Stimulated activated CD8-positive, alpha-beta memory T cell treated with anti-CD3 and anti-CD28 coated beads, Interleukin-15, amount 100 ng/mL, for 48 hours (primary cell): ENCODE measurements at places on chromosomes 12 and 14.

DNA sequence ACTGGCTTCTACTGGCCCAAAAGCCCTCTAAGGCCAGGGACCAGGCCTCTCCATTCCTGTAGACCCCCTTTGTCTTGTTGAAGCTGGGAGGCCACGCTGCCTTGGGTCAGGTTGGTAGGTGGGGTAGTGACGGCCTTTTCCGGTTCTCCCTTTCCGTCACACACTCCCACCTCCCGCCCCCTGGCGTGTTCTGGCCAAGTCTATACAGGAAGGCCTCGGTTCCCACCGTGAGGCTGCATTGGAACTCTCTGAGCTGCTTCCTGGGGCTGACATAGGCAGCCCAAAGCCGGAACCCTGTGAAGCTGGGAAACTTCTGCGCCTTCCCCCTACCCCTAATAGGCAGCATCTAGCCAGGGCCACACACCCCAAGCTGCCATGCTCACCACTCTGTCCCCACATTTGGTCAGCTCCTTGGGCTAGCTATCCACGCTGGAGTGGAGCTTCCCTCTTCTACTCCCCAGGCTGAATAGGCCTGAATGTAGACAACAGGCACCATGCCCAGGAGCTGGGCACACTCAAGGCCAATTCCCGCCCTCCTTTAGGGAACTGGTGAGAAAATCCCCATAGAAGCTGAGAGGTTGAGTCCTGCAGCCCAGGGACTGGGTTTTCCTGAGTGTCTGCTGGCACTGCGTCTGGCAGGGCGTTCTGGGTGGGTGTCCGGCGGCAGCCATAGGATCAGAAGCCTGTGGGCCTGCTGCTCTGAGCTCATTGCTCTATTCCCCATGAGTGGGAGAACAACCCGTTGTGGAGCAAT, 35.7 kb downstream of the RIN3 start:
- DNase-seq = no peak

- DNase-seq = no peak
These were observed 20.7 kb downstream of the RBM19 start for GRCh38 chr12:113945174-113946173.

- DNase-seq = no peak
These were observed 73.4 kb upstream of the CLEC14A start for GRCh38 chr14:38329246-38329645.

- DNase-seq = no peak
These were observed 79.0 kb downstream of the PRIMA1 start for GRCh38 chr14:93709249-93709648.

DNA sequence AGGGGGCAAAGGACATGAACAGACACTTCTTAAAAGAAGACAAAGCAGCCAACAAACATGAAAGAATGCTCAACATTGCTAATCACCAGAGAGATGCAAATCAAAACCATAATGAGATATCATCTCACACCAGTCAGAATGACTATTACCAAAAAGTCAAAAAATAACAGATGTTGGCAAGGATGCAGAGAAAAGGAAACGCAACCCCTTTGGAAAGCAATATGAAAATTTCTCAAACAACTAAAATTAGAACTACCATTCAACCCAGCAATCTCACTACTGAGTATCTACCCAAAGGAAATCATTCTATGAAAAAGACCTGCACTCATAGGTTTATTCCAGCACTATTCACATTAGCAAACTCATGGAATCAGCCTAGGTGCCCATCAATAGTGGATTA, 25.6 kb downstream of the MDM1 start:
- DNase-seq = no peak

GRCh38 chr12:109775172-109775881, 57.9 kb downstream of the TRPV4 start:
- peak; percentile 50 for DNase-seq

DNA sequence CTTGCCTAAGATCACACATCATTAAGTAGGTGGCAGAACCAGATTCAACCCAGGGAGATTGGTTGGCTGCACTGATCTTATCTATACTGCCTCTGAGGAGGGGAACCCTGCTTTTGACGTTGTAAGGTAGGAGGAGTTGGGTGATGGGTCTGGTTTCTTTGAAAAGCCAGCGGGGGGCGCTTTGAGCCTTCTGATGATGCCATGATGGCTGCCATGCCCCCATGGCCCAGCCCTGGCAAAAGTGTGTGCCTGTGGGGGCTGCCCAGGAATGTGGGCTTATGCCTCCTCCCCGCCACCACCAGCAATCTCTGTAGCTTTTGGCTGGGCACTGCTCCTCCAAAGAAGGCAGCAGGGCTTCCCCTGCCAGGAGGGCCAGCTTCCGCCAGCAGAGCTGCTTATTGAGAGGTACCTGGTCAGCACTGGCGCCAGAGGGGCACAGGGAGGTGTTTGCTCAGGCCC, 224.3 kb downstream of the SLC41A2 start:
- DNase-seq = peak; percentile 15

DNA sequence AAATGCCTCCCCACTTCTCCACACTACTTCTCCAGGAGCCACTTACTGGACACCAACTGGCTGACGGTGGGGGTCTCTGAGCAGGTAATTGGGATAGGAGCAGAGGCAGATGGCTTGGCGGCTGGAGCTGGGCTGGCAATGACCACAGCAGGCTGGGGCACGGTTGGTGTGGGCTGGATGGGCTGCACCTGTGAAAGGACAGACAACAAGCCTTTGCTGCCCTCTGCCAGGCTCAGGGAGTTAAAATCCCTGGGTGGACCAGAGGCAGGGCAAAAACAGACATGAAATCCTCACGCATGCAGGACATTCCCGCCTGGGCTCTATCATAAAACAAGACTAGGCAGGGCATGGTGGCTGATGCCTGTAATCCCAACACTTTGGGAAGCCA, 19.3 kb upstream of the TFCP2 start:
- no peak for DNase-seq

- DNase-seq = no peak
These were observed 866.7 kb upstream of the TMEM132C start for GRCh38 chr12:127400221-127400620.

DNA sequence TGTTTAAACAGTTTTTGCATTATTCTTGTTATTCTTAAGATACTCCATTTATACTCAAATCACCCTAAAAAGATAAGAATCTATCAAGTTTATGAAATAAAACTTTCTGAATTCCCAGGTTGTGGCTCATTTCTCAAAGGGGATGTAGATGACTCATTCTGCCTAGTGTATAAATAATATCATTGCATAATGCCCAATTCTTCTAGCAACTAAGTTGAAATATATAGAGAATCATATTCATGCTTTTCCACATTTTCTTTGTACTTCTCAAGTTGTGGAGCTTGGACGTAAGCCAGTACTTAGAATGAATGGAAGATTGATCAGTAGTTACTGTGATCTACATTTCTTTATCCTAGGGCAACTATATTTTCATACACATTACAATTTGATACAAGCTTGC, 201.1 kb downstream of the PPFIA2 start:
- no peak for DNase-seq

DNA sequence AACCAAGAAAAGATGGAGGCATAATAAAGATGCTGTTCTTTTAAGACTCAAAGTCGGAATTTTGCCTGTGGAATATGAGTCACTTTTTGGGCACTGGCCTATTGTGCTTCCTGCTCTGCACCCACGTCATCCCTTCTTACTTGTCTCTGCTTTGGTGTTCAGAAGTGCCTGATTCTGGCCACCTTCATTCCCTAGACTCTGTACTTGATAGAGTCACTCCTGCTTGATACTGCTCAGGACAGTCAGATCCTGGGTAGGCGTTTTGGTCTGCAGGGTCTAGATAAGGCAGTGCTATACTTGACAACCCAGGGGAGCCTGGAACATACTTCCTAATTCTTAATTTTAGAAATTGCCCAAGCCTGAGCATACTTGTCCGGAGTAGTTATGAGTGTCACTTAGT, 1.9 kb downstream of the LRRK2 start:
- DNase-seq = no peak

GRCh38 chr14:76953311-76953945, 75.1 kb downstream of the IRF2BPL start:
- no peak for DNase-seq

GRCh38 chr14:85516239-85517113, 13.5 kb upstream of the FLRT2 start:
- no peak for DNase-seq

GRCh38 chr14:98682726-98683125, 589.3 kb downstream of the BCL11B start:
- DNase-seq = no peak

DNA sequence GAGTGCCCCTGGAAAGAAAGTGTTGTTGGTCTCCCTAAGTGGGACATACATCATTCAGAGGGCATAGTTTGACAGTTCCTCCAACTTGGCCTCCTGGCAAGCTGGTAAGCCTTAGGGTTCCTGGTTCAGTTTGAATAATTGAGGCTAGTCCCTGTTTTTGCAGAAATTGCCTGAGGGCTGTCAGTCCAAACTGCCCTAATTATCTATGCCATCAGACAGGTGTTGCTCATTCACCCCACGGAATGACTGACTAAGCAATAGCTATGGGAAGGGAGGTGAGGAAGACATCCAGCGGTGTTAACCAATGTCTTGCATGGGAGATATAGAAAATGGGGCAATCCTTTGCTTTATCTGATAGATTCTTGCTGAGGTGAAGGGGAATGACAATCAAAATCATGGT, 37.6 kb downstream of the SPTSSA start:
- no peak for DNase-seq

- no peak for DNase-seq
These were observed 282.9 kb downstream of the CCER1 start for GRCh38 chr12:90672081-90672480.

DNA sequence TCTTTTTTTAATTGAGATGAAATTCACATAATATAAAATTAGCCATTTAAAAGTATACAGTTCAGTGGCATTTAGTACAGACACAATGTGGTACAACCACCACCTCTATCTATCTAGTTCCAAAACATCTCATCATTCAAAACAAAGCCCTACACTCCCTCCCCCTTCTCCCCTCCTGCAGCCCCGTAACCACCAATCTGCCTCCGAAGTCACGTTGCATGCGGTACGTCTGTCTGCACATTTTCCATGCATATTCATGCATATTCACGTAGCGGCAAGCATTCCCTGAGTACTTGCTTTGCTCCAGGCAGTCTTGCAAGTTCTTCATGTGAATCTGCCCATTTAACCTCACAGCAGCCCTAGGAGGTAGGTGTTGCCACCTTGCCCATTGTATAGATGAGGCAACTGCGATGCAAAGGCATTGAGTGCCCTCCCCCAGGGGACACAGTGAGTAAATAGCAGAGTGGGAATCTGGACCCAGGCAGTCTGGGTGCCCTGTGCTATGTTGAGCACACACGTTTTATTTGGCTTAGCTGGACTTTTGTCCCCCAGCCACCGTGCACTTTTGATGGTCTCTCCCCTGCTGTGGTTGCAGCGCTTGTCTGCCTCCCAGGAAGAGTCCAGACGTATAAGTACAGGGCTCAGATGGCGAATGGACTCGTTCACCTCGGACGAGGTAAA, 43.4 kb downstream of the RIN3 start:
- no peak for DNase-seq

GRCh38 chr12:68482014-68482413, 128.7 kb upstream of the RAP1B start:
- DNase-seq = no peak

- no peak for DNase-seq
These were observed at the start of gene WNT1 for GRCh38 chr12:48978291-48978740. Gene WNT1 (plus strand): TSS chr12:48978322. CDS start chr12:48978651, 329 bp downstream.

DNA sequence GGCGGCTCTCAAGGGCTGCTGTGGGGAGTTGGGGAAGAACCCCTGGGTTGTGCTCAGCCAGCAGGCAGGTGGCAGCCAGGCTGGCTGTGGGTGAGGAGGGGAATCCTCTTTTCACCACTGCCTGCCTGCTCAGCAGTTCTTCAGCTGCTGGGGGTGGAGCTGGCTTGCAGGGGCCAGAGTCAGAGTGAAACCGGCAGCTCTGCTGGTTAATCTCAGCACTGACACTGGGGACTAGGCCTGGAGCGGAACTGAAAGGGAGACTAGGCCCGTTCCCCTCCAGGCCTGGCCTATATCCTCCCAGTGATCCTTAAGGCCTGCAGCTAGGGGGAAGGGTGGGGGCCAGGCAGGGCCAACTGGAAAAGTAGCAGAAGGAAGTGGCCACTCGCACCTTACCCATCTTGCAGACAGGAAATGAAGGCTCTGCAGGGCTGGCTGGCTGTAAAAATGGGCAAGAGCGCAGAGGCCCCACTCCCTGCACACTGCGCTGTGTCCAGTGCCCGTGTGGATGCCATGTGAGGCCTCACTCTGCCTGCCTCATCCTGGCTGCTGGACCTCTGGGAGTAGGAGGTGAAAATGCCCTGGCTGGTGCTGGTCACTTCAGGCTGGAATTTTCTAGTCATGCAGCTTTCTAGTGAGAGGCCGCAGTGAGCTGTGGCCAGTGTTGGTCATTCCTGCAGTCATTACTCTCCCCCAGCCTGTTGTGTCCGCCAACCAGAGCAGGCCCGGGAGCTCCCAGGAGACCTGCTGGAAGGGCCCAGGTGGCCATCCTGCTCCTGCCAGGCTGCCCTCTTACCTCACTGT, 39.4 kb downstream of the SH2B3 start:
- peak; percentile 84 for DNase-seq

DNA sequence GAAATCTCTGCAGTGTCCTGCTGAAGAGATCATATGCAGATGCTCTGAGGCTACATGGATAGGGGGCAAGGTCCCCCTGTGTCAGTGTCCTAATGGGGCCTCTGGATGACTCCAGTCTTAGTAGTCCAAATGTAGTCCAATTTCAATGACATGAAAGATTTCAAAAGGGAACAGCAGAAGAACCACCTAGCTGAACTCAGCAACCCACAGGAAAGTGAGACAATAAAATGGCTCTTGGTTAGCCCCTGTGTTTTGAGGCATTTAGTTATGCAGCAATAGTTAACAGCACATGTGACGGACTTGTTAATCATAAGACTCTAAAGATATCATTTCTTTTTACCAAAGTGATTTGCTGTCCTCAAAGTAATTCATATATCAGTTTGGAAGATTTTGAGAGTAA, 22.7 kb downstream of the CCDC198 start:
- DNase-seq = no peak

- no peak for DNase-seq
These were observed 6.2 kb upstream of the FAM222A start for GRCh38 chr12:109707470-109707821.

GRCh38 chr12:24256684-24257083, 307.2 kb upstream of the SOX5 start:
- no peak for DNase-seq

DNA sequence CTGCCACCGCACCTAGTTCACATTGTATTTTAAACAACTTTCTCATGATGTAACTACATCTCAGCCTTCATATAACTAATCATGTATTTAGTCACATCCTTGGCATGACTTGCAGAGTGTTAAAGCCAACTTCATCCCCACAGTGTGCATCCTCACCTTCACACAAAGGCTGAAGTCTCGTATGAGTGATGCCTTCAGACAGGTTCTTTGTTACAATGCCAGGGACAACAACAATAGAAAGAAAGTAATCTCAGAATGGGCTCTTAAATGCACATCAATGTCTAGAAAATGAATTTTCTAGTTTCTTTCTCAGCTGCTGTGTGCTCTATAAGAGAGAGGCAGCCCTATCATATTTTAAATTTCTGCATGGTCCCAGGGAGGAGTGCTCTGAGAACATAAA, 221.3 kb downstream of the DIO2 start:
- no peak for DNase-seq

DNA sequence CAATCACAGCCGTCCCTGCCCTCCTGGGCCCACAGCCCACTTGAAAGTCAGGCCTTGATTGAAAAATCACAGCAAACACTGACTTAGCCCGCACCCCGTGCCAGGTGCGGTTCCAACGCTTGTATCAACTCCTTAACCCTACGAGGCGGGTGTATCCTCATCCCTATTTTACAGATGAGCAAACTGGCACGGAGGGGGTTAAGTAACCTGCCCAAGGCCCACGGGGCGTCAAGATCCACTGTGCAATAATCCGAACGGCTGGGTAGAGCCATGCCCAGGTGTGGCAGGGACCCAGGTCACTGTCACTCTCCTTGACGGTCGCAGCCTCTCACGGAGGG, 583 bp downstream of the DNAH10 start:
- no peak for DNase-seq
